ENCODE measurements at places on chromosomes 6 and 20.

DNA sequence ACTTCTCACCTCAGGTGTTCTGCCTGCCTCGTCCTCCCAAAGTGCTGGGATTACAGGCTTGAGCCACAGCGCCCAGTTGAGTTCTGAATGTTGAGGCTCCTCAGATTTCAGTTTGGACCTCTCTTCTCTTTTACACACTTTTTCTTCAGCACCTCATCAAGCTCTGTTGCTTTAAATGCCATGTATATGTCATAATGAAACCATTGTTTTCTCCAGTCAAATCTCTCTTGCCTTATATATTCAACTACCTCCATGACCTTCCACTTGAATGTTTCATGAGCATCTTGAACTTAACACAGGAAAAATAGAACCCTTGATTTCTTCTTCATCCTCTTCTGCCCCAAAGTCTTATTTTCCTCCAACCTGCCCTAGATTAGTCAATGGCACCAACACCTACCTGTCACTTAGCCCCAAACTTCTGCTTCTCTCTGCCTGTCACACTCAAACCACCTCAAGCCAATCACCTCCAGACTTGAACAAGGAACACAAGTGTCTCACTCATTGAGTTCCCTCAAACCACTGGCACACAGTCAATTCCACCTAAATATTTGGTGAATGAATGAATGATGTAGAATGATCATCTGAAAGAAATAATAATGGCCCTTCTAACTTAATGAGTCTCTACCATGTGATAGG is 161.0 kb upstream of the SGK1 start:
- no peak overlapping the region for H3K27ac ChIP-seq
- no peak overlapping the region for H3K4me3 ChIP-seq
- H3K27me3 ChIP-seq = no peaks in the 10 kb centered on the region
- no peak for DNase-seq
- no peaks in the 10 kb centered on the region for H3K36me3 ChIP-seq
- H3K4me1 ChIP-seq = peaks cover 2% of the 10 kb centered on the region

DNA sequence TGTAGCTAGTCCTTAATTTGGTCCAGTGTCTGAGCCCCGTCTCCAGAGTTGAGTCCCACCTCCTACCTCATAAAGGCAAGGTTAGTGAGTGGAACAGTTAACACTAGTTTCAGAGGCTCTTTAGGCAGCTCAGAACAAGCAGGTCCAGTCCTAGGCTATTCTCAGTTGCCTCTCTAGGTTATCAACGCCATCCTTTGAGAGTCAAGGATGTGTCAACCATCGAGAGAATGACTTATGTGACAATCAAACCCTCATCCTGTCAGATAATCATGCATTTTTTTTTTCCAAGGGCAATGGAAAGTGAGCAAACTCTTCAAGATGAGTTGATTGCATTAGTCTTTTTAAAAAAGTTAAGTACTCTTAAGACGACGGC is 64.0 kb upstream of the TXNDC5 start:
- H3K36me3 ChIP-seq = no peaks in the 10 kb centered on the region
- H3K27me3 ChIP-seq = peaks cover 12% of the 10 kb centered on the region
- peaks cover 4% of the 10 kb centered on the region for H3K4me1 ChIP-seq

DNA sequence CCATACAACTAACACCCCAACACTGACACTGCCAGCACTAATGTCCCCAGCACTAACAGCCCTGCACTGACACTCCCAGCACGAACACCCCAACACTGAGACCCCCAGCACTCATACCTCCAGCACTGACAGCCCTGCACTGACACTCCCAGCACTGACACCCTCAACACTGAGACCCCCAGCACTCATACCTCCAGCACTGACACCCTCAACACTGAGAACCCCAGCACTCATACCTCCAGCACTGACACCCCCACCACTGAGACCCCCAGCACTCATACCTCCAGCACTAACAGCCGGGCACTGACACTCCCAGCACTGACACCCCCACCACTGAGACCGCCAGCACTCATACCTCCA is 57.2 kb downstream of the ERMARD start:
- no peaks in the 10 kb centered on the region for H3K4me1 ChIP-seq
- no peak overlapping the region for H3K27ac ChIP-seq

- H3K36me3 ChIP-seq = peaks cover 14% of the 10 kb centered on the region
- DNase-seq = peak; percentile 43
- peak overlapping the region; percentile 63 for H3K27ac ChIP-seq
- H3K4me3 ChIP-seq = peak overlapping the region; percentile 90
- H3K4me1 ChIP-seq = peaks cover 48% of the 10 kb centered on the region
Measured at GRCh38 chr6:41940759-41941279, 789 bp downstream of the CCND3 start.

Measured in spinal cord (tissue), 10 donors.